ENCODE measurements at places on chromosomes 2 and 18.

DNA sequence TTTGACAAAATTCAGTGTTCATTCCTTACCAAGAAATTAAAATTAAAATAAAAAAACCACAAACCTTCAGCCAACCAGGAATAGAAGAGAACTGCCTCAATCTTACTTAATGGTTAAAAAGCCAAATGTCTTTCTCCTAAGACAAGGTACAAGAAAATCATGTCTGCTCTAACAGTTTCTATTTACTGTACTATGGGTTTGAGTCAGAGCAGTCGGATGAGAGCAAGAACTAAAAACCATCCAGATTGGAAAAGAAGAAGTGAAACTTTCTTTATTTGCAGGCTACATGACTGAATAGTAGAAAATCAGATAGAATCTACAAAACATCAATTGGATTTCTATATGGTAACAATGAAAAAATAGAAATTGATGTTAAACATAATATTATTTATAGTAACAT is 555.5 kb upstream of the TNP1 start:
- no peak for DNase-seq

- DNase-seq = no peak
Measured at GRCh38 chr2:57893786-57894185, 152.8 kb upstream of the VRK2 start.

- DNase-seq = no peak
Measured at GRCh38 chr2:125330133-125330532, 1305.0 kb downstream of the CNTNAP5 start.

GRCh38 chr2:127342101-127342500 is 45.7 kb downstream of the MAP3K2 start:
- DNase-seq = no peak

DNA sequence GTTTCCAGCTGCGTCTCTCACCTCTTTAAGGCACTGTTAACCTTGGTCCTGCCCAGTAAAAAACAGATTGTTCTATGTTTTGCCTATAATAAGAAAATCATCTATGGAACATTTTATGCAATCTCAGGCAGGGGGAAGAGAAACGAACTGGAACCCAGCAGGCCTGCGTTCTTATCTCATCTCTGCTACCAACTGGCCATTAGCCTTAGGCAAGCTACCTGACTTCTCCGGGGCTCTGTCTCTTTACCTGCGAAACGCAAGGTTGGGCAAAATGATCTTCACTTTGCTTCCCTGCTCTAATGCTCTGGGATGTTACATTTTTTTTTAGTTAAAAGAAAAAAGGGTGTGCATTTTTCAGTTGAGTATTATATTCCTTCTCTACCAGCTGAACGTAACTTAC is 70.5 kb upstream of the WIPF1 start:
- no peak for DNase-seq

DNA sequence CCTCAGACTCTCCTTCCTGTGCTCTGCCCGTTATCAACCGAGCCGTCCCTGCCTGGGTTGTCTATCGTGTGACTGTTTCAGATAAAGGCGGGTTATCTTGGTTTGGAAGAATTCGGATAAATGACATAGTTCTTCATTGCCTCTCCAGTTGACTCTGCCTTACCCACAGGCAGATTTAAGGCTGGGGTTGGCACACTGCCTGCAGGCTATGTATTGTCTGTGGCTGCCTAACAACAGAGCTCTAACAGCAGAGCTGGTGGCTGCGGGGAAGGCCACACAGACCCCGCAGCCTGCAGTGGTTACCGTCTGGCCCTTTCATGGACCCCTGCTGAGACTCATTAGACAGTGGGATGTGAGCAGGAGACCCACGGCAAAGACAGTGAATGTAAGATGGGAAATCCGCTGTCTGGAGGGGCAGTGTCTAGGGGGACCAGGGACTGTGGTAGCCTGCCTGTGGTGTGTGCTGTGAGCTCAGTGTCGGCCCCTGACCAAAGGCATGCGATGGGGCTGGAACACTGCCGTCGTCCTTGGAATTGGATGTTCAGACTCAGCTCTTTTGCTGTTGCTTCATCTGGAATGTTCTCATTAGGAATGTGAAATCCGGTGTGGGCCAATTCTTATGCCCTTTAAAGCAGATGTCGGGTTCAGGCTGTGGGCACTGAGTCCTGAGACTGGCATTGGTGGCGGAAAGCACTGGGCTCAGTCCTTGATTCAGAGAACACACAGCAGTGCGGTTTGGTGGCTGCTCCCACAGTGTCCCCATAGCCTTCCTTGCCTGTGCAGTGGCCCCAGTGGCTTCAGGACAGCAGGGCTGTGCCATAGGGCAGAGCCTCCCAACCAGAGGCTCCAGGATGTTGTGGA is 44.5 kb downstream of the SH3RF3 start:
- no peak for DNase-seq

DNA sequence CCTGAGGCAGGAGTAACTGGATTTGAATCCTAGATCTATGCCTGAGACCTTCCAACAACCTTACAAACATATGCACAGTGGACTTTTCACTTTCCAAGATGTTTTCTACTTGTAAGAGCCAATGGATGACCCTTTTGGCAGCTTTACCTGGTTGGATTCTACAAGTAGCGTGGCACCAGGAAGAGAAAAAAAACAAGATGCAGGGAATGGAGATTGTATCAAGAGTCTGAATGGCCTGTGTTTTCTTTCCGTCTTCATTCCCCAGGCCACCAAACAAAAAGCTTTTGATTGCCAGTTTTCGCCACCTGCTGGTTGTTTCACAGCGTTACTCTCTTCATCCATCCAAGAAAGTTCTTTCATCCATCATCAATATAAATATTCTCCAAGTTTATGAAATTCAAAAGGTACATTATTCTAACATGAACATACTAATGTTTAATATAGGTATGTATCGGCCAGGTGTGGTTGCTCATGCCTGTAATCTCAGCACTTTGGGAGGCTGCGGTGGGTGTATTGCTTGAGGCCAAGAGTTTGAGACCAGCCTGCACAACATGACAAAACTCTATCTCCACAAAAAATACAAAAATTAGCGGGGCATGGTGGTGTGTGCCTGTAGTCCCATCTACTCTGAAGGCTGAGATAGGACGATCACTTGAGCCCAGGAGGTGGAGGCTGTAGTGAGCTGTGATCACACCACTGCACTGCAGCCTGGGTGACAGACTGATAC is 3.5 kb upstream of the BCL2 start:
- no peak for DNase-seq

DNA sequence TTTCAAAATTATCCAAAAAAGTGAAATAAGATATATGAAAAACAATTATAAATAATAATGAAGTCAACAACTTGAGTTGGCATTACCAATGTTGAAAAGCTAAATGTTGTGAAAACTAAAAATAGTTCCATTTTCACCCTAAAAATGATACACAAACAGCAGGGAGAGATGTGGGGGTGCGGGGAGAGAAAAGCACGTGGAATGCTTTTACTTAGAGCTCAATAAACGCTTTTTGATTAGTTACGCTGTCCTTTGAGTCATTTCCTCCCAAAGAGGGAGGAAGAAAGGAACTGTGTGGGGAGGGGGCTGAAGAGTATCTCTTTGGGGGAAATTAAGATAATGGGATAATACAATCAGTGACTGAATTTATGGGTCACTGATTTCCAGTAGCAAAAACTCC is 29.2 kb downstream of the ZNF521 start:
- DNase-seq = no peak

DNA sequence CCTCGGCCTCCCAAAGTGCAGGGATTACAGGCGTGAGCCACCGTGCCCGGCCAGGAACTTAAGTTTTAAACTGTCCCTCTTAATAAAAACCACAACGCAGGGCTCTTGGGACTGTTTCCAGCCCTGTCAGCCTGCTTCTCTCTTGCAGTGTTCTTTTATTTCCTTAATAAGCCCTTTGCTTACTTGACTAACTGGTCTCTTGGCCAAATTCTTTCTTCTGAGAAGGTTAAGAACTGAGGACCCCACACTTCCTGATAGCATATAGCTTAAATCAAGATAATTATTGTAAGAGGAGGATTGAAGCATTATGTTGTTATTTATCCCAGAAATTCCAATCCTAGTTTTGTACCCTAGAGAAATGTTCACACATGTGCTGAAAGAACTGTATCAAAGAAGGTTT is 128.2 kb upstream of the UXS1 start:
- DNase-seq = no peak

DNA sequence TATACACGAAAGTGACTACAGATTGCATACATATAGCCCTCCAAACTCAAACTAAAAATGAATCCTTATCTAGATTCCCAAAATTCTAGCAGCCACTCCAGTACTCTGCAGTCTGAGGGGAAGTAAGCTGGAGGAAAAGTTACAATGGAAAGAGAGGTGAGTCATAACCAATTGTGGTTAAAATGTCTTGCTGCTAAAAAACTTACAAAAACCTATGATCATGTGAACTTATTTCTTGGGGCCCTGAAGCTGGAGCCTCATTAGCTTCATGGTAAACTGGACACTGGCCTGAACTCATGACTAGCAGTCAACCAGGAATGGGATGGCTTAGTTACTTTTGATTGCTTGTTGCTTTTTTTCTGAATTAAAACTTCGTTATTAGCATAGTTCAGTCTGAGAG is 175.9 kb downstream of the SLC4A3 start:
- DNase-seq = no peak

DNA sequence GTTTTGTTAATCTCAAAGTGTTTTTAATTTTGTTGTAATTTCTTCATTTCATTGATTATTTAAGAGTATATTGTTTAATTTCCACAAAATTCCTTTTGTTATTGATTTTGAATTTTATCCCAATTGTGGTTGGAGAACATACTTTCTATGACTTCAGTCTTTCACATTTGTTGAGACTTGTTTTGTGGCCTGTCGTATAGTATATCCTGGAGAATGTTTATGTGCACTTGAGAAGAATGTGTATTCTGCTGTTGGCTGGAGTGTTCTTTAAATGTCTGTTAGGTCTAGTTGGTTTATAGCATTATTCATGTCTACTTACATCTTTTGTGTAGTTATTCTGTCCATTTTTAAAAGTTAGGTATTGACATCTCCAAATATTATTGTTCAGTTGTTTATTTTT is 120.3 kb downstream of the TTC27 start:
- no peak for DNase-seq

DNA sequence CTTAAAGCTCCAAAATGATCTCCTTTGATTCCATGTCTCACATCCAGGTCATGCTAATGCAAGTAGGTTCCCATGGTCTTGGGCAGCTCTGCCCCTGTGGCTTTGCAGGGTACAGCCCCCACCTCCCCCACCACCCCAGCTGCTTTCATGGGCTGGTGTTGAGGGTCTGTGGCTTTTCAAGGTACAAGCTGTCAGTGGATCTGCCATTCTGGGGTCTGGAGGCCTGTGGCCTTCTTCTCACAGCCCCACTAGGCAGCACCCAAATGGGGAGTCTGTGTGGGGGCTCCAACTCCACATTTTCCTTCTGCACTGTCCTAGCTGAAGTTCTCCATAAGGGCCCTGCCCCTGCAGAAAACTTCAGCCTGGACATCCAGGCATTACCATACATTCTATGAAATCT is 19.0 kb downstream of the SLC9A4 start:
- no peak for DNase-seq
